ENCODE measurements at places on chromosomes 2 and 18.

- DNase-seq = no peak
Measured at GRCh38 chr2:201279079-201279478, 18.7 kb downstream of the CASP8 start.

DNA sequence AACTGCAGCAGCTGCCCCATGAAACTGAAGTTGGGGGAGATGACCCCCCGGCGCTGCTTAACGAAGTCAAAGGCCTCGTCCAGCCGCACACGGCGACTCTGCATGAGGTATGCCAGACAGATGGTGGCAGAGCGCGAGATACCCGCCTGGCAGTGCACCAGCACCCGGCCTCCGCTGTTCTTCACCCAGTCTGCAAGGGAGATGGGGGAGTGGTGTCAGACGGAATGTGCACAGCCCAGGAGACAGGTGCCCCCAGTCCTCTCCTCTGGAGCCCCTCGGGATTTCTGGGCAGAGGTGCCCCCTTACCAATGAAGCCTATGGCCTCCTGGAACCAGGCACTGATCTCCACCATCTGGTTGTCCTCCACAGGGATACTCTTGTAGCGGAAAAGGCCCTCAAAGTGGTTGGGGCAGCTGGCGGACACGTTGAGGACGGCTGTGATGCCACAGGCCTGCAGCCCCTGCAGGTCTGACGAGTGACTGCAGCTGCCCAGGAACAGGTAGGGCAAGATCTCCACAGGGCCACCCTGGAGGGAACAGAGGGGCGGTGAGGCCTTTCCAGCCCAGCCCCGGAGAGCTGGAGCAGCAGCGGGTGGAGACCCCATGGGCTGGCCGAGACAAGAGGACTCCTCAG is 1.3 kb downstream of the DUSP2 start:
- DNase-seq = peak; percentile 14

GRCh38 chr18:46155641-46156051 is 51.5 kb downstream of the HAUS1 start:
- no peak for DNase-seq

GRCh38 chr2:234689911-234690379 is 193.1 kb upstream of the ARL4C start:
- DNase-seq = no peak

- no peak for DNase-seq
Measured at GRCh38 chr2:100702438-100703109, 117.4 kb upstream of the NPAS2 start.

GRCh38 chr18:55272510-55273243 is 313.4 kb upstream of the CCDC68 start:
- DNase-seq = no peak

DNA sequence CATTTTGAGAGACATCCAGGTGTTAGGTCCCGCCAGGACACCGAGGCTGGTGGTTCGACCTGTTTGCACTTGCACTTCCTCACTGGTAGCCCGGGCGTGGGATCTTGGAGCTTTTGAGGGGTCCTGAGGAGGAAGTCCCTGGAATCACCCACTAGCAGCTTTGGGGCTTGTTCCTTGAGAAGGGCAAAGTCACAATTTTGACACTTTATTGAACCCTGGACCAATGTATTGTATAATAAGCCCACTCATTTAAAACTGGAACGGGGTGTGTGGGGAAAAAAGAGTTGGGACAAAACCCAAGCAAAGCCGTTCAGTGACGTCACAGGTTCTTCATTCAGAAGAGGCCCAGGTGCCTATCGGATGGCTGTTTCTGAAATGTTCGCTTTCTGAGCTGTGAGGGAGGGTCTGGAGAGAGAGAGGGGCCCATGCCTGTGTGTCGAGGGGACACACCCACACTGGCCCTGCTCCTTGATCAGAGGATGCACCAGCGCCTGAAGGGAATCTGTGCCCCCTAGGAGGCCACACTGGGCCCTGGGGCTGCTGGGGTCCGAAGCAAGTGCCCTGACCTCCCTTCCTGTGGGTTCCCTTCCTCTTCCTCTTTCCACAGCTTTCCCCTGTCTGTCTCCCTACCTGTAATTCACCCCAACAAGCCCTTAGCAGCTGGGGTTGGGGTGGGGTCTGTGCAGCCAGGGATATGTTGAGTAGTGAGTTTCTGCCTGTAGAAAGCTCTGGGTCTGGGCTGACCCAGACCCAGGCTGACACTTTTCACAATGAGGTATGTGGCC is 2.6 kb downstream of the LPIN1 start:
- DNase-seq = no peak

DNA sequence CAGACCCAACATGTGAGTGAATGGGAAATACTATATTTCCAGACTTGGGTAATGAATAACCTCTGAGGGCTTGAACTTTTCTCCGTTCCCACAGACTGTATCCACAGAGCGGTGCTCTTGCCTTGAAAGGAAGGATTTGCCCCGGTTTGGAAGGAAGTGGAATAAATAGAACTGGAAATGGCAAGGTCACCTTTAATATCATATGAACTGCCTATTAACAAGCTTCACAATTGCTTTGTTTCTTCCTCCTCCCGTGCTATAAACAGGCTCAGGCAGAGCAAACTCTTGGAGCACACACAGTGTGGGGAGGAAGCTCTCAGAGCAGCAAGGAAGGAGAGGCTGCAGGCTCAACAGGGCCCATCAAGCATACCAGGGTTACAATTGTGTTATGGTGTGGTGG is 28.5 kb upstream of the DARS1 start:
- no peak for DNase-seq

DNA sequence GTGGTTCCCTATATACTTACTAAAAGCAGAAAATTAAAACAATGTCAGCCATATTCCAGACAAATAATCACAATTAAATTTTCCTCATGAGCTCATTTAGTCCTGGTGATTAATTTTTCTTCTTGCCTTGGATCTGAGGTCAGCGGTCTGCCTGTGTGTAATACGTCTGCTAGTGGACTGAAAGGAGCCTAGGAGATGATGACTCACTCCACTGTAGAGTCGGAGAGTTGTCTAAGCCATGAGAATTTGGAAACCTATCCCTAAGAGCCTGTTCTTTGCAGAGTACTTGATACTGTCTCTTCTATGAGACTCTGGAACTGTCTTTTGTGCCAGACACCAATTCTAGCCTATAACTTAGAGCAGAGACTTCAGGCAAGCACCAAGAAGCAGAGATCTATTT is 94.2 kb upstream of the RAB27B start:
- DNase-seq = no peak

DNA sequence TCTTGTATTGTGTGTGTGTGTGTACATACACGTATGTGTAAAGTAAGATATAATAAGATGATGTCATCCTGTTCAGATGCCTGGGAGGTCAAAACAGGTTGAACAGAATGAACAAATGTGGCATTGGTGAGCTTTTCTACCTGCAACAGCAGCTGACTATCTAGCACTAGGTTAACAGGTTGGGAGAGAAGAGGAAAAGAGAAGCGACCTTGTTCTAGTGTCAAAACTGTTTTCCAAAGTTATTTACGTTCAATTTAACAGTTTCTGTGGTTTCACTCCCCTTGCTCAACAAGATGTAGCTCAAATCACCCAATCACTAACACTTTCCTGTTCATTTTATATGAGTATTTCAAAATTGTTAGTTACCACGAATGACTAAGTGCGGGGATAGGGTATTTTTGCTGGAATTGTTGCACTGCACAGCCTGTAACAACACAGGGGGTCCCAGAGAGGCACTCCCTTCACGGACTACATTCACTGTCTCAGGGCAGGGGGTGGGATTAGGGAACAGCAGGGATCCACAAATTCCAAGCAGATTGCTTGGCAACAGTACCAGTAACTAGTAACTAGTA is 67.5 kb upstream of the DTNB start:
- DNase-seq = peak; percentile 69

- DNase-seq = no peak
Measured at GRCh38 chr2:38806733-38807059, 28.7 kb downstream of the GEMIN6 start.

DNA sequence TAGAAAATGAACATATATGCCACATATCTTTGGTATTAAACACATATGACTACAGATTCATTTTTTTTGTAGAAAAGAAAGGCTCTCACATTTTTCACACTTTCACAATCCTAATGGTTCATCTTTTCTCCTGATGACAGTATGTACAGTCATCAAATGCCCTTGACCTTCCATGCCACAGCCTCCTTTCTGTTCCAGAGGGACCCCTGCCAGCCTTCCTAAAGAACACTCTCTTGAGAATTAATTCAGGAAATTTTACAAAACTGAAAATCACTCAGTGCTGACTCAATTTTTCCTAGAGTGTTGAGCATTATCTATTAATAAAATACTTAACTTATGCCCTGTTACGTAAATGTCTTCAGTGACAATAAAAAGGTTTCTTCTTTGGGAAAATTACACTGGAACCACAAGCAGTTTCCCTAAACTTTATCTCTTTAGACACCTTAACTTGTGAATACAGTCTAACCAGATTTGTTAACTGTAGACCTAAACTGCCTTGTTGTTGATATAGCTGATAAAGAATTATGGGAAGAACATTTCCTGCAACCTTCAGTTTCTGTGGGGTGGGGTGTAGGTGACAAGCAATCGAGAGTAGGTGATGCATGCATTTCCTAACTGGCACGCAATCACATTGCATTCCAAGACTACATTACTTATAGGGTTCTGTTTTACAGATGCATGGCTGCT is 15.3 kb upstream of the ACOXL start:
- no peak for DNase-seq

GRCh38 chr2:50564766-50565165 is 467.2 kb downstream of the NRXN1 start:
- peak; percentile 62 for DNase-seq

DNA sequence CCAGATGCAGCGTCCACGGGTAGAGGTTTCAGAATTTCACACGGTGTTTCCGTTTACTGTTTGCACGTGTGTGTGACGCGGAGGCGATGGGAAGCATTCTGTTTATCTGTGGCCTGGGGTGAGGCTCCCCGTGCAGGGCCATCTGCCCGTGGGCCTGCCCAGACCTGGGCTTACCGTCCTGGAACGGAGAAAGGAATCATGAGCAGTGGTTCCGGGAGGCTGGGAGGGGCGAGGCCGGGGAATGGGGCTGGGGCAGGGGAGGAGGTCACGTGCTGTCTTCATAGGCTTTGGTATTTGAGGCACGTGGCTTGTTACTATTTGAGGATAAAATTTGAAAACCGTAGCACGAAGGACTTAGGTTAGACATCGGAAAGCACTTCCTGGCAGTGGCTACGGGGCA is 77.9 kb downstream of the RTP5 start:
- DNase-seq = no peak

DNA sequence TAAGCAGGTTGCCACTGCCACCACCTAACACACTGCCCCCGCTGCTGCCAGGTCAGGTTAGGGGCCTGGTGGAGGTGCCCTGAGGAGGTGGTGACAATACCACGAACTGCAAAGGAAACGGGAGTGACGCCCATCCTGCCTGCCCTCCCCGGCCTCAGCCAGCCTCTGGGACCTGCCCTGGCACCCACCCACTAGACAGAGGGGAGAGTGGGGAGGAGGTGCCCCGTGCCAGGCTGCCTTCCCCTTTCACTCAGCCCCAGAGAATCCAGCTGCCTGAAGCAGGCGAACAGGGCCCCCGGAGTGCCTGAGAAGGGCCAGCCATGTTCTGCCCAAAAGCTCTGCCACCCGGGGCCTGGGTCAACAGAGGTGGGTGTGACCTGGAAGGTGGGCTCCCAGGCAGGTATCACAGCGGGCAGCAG is 44.5 kb upstream of the FOSL2 start:
- DNase-seq = no peak

DNA sequence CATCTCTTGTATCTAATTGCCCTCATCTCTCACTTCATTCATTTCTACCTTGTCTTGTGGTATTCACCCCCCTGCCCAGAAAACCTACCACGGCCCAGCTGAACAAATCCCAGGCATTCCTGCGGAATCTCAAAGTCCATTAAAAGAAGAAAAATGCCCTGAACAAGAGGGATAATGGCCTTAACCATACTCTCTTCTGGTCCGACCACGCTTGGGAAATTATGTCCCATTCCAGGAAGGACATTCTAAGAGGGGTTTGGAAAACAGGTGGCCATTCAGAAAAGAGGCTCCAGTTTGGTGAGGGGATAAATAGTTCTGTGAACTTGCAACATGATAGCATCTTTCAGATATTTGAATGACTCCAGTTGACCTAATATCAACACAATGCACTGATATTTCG is 349.9 kb upstream of the ZNF521 start:
- no peak for DNase-seq

DNA sequence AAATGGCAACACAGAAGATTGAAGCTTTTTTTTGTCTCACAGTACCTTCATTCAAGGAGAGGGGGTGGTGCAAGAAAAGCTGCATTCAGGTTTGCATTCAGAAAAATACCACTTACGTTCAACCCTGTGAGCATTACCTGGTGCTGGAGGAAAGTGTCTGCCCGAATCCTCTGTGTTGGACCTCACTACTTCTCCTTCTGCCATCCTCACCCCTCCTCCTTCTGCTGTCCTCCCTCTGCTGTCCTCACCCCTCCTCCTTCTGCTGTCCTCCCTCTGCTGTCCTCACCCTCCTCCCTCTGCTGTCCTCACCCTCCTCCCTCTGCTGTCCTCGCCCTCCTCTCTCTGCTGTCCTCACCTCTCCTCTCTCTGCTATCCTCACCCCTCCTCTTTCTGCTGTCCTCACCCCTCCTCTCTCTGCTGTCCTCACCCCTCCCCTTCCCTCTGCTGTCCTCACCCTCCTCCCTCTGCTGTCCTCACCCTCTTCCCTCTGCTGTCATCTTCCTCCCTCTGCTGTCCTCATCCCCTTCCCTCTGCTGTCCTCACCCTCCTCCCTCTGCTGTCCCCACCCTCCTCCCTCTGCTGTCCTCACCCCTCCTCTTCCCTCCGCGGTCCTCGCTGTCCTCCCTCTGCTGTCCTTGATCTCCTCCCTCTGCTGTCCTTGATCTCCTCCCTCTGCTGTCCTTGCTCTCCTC is 11.3 kb downstream of the GAD1 start:
- DNase-seq = no peak

DNA sequence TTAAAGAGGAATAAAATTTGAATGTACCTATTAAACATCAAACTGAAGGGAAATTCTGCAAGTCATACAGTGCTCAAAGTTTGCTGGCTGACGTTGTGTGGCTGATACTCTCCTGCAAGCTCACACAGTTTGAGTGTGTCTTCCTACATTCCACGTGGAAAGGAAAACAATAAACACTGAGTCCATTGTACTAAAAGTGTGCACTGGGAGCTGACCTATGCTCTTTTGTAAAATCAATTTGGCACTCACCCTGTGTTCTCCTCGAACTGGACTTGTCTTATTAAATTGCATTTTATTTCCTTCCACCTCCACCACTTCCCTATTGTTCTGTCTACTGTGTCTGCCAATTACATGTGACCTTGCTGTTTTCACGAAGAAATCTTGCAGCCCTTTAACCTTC is 458.0 kb downstream of the CPS1 start:
- DNase-seq = no peak

DNA sequence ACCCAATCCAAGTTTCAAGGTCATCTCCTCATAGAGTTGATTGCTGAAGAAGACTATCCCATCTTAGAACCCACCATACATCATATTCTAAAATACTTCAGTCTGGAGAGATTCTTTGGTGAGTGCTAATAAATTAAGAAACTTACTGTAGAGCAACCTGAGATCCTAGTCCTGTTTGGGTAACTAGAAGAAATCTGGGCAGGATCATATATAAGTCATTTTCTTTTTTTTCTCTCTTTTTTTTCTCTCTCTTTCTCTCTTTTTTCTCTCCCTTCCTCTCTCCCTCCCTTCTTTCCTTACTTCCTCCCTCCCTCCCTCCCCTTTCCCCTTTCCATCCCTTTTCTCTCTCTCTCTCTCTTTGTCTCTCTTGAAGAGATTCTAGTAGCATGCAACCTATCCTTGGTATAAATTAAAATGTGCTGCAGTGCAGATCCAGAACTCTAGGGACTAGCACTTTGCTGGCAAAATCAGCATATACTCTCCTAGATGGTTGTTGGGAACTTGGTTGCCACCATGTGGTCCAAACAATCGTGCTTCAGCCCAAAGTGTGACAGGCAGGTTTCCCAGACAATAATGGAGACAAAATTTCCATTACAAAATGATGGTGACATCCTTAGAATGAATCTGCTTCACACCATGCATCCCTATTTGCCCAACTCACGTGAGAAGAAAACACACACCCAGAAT is 399.4 kb upstream of the CELF4 start:
- DNase-seq = no peak
